ENCODE measurements at places on chromosomes 7 and 10. TPM values are rescaled to one million over a fixed set of nuclear protein-coding genes. Genes with fewer than 3 reads are reported as not detected.

- peaks cover 4% of the 10 kb centered on the region for H3K27me3 ChIP-seq
- H3K4me1 ChIP-seq = no peaks in the 10 kb centered on the region
- DNase-seq = no peak
- no peak overlapping the region for H3K4me3 ChIP-seq
- no peaks in the 10 kb centered on the region for H3K36me3 ChIP-seq
- no peak overlapping the region for H3K27ac ChIP-seq
These were observed 8.8 kb upstream of the TRPV6 start for GRCh38 chr7:142894112-142894984.

LRRN3 gene
- 56.5 TPM for total RNA-seq

DNA sequence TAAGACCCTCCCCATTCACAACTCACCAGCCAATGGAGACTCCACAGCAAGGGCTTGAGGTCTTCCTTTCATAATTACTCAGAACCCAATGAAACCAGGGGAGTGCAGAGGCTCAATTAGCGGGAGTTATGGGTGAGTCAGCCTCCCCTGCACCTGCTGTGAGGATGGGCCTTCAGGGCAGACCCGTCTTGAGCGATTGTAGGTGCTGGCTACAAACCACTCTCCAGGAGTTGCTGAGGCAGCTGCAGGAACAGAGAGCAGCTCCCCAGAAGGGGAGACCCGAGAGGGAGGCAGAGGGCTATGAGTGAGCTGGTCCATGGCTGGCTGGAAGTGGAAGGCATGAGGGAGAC is 58.5 kb upstream of the SORCS3 start:
- no peak for DNase-seq
- H3K36me3 ChIP-seq = no peaks in the 10 kb centered on the region
- H3K27me3 ChIP-seq = peaks cover 9% of the 10 kb centered on the region

DNA sequence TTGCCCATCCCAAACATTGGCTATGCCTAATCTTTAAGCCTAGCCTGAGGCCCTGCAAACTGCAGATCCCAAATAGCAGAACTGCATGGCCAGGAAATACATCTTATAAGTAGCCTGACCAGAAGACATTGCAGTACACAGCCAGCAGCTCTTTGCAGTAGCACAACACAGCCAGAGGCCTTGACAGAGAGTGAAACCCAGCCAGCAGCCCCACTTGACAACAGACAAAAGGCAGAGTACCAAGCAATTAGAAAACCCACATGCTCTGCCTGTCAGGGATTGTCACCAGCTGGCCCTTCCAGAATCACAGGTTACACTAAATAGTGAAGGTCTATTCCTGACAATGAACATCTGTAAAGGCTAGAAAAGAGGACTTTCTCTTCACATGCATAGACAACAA is 242.8 kb upstream of the TMEM72 start:
- no peak overlapping the region for H3K27ac ChIP-seq
- H3K4me1 ChIP-seq = no peaks in the 10 kb centered on the region
- no peak overlapping the region for H3K4me3 ChIP-seq
- no peak for DNase-seq
- no peaks in the 10 kb centered on the region for H3K27me3 ChIP-seq

EPHA1 gene
- 0.09 TPM for total RNA-seq

GRCh38 chr10:132929953-132930548 is 12.3 kb downstream of the CFAP46 start:
- H3K4me1 ChIP-seq = no peaks in the 10 kb centered on the region
- peaks cover 2% of the 10 kb centered on the region for H3K36me3 ChIP-seq

DNA sequence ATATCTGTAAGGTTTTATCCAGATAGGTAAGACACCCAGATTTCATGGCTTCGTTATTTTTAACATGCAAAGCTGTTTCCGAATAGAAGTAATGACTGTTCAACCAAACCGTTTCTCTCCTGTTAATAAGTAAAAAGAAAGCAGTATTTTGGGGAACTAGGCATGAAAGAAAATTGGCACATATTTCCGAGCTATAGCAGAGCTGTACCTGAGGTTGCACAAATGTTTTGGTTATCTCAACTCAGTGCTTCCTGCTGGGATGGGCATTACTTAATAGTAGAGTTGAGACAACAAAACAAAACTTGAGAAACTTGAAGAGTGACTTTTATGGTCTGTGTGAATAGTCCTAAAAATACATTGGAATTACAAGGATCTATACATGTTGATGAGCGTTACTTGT is 564.3 kb upstream of the SORCS1 start:
- no peaks in the 10 kb centered on the region for H3K27me3 ChIP-seq
- no peaks in the 10 kb centered on the region for H3K4me1 ChIP-seq
- H3K27ac ChIP-seq = no peak overlapping the region
- no peaks in the 10 kb centered on the region for H3K36me3 ChIP-seq
- DNase-seq = no peak
- H3K4me3 ChIP-seq = no peak overlapping the region

DNA sequence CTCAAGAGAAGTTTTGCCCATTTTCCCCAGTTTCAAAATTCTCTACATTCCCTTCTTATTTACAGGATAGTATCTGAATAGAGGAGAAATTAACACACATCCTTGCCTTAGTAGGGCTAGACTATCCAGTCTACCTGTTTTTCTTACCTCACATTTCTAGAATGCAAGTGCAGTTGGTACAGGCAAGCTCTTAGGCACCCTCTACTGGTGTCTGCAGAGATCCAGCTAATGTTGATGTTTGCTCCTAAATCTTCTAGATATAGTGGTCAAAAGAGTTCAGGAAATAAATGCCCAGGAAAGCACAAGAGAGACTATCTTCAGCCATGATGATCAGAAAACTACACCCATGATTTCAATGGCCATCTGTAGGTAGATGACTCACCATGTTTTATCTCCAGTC is 205.3 kb downstream of the HTR7 start:
- H3K4me3 ChIP-seq = no peak overlapping the region
- H3K4me1 ChIP-seq = no peaks in the 10 kb centered on the region
- no peak for DNase-seq
- no peak overlapping the region for H3K27ac ChIP-seq

DNA sequence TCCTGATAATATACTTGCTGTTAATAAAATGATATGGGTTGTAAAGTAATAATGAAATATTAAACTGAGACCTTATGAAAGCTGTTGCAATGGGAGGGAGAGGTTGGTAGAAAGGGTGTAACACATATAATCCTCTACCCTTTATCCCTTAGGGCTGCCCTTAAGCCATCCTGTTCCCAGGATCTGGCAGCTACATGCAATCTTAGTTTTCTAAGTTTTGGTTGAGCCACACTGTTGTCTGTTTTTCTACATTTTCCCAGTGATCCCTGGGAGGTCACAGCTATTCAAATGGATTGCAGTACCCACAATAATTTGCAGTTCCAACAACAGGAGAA is 6.3 kb downstream of the COA1 start:
- no peak for DNase-seq
- H3K27me3 ChIP-seq = no peaks in the 10 kb centered on the region
- peaks cover 21% of the 10 kb centered on the region for H3K36me3 ChIP-seq
- H3K27ac ChIP-seq = no peak overlapping the region
- peaks cover 35% of the 10 kb centered on the region for H3K4me1 ChIP-seq
- no peak overlapping the region for H3K4me3 ChIP-seq

DNA sequence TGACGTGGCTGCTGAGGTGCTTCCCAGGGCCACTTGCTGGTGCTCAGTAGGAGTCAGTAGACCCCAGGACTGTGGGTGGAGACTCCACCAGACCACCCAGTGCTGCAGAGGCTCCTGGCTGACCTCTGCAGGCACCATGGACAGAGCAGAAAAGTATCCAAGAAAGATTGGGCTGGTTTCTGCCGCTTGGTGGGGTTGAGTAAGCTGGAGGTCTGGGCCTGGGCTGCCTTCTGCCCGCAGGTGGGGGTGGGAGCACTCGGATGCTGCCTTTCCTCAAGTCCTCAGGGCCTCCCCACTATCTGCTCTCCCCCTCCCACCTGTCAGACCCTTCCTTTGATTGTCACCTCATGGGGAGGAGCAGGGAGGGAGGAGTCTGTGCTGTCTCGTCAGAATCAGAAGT is 91.6 kb downstream of the WDR37 start:
- DNase-seq = no peak
- no peak overlapping the region for H3K27ac ChIP-seq
- H3K36me3 ChIP-seq = peaks cover 1% of the 10 kb centered on the region
- H3K4me3 ChIP-seq = no peak overlapping the region
- H3K4me1 ChIP-seq = no peaks in the 10 kb centered on the region
- peaks cover 10% of the 10 kb centered on the region for H3K27me3 ChIP-seq

DNA sequence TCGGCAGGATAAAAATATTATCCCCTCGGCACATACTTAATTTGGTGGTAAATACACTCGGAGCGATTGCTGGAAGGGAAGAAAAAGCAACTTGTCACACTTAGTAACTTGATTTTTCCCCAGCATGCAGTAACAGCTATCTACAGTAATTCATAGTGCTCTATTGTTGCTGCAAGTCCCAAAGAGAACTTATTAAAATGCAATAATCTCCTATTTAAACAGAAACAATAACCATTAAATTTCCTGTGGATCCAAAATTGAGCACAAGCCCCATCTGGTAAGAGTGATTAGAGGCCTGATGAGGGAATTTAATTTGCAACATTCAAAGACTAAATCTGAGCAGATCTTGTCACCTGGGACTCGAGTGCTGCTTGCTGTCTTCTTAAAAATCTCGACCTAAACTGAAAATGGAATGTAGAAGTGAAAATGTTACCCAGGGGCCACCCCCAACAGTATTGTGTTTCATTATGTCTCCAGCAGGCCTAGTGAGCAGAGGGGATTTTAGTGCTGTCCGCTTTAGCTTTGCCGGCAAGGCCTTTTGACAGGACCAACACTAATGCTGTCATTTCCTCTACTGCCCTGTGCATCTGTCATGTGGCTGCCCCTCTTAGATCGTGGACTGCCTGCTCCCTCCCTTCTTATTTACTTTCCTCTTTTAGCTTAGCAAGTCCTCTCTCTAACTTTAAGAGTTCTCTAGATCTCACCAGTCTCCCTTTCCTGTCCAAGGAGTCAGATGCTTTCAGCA is 639.7 kb downstream of the AUTS2 start:
- H3K4me3 ChIP-seq = no peak overlapping the region
- H3K4me1 ChIP-seq = no peaks in the 10 kb centered on the region
- H3K27ac ChIP-seq = no peak overlapping the region
- H3K27me3 ChIP-seq = no peaks in the 10 kb centered on the region
- no peaks in the 10 kb centered on the region for H3K36me3 ChIP-seq
- no peak for DNase-seq

DNA sequence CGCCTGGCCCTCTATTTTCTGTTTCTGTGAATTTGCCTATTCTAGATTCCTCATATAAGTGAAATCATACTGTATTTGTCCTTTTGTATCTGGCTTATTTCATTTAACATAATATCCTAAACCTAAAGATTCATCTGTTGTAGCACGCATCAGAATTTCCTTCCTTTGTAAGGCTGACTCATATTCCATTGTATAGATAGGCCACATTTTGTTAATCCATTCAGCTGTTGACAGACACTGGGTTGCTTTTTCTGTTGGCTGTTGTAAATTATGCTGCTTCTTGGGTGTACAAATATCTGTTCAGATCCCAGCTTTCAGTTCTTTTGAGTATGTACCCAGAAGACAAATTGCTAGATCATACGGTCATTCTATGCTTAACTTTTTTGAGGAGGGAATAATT is 28.8 kb upstream of the CUL1 start:
- H3K27me3 ChIP-seq = peaks cover 4% of the 10 kb centered on the region
- H3K4me1 ChIP-seq = peaks cover 4% of the 10 kb centered on the region
- DNase-seq = no peak

DNA sequence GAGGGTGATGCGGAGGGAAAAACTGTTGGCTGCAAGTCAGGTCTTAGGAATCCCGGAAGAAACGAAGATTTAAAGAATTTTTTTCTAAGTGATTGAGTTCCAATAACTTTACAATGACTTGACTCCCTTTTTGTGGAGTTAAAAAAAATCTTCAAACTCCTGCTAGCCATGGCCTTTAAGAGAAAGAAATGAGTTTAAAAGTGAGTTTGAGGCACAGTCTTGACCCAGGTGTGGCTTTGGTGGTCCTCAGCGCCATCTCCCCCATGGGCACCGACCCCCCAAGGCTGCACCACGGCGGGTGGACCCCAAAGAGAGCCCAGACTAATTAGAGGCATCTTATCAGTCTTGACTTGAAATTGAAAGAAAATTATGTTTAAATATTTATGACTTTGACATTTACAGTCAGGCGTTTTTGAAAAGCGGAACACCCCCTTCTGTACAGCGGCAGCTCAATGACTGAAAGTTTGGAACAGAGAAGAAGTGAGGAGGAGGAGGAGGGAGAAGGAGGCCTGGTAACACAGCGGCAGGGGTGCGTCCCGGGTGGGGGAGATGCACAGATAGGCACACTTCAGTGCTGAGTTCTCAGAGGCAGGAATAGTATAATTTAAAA is 349.6 kb downstream of the DNAJB6 start:
- H3K4me3 ChIP-seq = no peak overlapping the region
- no peak for DNase-seq

DNA sequence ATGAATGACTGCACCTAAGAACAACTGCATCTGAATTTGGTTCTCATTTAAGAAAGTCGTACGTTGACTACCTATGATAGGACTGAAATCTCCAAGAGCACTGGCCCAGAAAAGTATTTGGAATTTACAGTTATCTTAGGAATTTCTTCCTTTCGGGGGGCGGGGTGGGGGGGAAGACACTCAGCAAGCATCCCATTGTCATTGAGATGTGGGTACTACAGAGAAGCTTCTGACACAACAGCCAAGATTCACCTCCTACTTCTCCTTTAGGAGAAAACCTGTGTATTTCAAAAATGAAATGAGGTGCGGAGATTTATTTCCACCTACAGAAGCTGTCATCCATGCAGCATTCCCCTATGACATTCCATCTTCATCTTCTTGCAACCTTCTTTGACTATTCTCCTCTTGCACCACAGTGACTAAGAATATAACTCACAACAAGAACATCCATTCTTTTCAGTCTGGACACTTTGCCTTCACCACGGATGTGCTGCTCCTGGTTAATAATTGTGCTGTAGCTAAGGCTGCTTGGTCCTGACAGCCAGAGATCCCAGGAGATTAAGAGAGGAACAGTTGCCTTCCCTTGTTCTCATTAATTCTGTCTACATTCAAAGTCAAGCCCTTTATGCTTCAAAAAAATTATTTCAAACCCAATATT is 98.4 kb upstream of the FRMD4A start:
- H3K4me3 ChIP-seq = no peak overlapping the region
- H3K27ac ChIP-seq = no peak overlapping the region
- peaks cover 17% of the 10 kb centered on the region for H3K27me3 ChIP-seq
- H3K4me1 ChIP-seq = no peaks in the 10 kb centered on the region

APBB1IP gene
- total RNA-seq = 40.0 TPM

CFAP46 gene
- not detected for total RNA-seq

GRCh38 chr10:34116681-34117271 is 698.3 kb downstream of the PARD3 start:
- peaks cover 2% of the 10 kb centered on the region for H3K27me3 ChIP-seq
- H3K4me3 ChIP-seq = no peak overlapping the region
- no peak for DNase-seq
- H3K27ac ChIP-seq = no peak overlapping the region

DNAH11 gene
- total RNA-seq = 6.1 TPM

MBL2 gene
- total RNA-seq = not detected

GPR22 gene
- not detected for total RNA-seq

DNA sequence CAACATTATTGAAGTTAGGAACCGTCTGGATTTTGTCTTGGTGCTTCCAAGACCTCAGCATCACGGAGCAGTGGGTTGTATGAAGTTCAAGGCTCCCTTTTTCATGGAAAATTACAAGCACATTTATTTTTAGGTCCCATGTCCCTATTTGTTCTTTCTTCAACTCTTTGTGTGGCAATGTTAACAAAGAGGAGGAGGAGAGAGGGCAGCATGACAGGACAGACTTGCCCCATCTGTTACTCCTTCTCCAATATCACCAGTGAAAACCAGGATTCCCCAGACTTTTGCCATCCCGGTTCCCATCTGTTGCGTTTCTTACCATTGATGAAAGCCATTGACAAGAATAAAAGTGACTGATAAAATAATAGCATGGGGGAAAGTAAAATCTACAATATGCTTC is 28.6 kb downstream of the EEPD1 start:
- no peaks in the 10 kb centered on the region for H3K4me1 ChIP-seq
- no peaks in the 10 kb centered on the region for H3K36me3 ChIP-seq
- no peak for DNase-seq
- peaks cover 5% of the 10 kb centered on the region for H3K27me3 ChIP-seq

SPDYE2 gene
- total RNA-seq = not detected

PLAU gene
- total RNA-seq = 0.57 TPM
